ENCODE measurements at places on chromosomes 2 and 18. TPM values are rescaled to one million over a fixed set of nuclear protein-coding genes. Genes with fewer than 3 reads are reported as not detected.

The HRH4 gene
- not detected for total RNA-seq

DNA sequence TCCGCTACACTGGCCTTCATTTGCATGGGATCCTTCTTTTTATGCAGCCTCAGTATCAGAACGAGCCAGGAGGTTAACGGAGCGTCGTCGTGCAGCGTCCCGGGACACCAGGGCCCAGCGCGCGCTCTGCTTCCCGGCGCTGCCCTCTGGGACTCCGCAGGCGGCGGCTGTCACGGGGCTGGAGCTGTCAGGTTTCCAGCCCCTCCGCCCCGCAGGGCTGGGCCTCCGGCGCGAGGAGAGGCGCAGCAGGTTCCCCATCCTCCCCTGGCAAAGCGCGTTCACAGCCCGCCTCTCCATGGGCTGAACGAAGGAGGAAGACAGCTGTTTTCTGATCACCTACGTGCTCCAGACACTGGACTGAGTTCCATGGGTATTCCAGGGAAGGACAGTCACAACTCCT, 12.5 kb upstream of the PAX8 start:
- DNase-seq: no peak

DNA sequence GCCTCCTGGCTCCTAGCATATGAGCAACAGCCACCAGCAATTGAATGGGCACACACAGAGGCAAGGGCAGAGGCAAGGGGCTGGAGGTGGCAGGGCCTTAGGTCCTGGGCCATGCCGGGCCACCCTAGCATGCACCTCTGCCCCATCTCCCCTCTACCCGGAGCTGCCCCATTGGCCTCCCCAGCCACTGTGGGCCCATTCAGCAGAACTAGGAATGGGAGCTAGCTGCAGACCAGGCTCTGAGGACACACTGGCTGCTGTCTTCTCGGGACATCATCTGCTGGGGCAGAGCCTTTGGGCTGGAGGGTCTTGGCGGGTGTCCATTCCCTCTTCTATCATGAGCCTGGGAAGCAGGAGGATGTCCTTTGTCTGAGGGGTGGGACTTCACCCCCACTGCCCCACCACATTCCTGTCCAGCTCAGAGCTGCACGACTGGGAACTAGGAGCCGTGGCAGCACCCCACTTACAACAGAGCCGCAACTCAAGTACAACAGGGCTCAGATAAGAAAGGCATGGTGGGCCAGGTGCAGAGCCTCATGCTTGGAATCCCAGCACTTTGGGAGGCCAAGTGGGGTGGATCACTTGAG, 800 bp downstream of the VIL1 start:
- DNase-seq: no peak

- peak; percentile 44 for DNase-seq
These were observed 253.8 kb downstream of the TGIF1 start for GRCh38 chr18:3703732-3704176.

GRCh38 chr2:206635015-206635414, 7.3 kb upstream of the FAM237A start:
- DNase-seq: no peak

The DIPK1C gene
- total RNA-seq: 5.7 TPM

DNA sequence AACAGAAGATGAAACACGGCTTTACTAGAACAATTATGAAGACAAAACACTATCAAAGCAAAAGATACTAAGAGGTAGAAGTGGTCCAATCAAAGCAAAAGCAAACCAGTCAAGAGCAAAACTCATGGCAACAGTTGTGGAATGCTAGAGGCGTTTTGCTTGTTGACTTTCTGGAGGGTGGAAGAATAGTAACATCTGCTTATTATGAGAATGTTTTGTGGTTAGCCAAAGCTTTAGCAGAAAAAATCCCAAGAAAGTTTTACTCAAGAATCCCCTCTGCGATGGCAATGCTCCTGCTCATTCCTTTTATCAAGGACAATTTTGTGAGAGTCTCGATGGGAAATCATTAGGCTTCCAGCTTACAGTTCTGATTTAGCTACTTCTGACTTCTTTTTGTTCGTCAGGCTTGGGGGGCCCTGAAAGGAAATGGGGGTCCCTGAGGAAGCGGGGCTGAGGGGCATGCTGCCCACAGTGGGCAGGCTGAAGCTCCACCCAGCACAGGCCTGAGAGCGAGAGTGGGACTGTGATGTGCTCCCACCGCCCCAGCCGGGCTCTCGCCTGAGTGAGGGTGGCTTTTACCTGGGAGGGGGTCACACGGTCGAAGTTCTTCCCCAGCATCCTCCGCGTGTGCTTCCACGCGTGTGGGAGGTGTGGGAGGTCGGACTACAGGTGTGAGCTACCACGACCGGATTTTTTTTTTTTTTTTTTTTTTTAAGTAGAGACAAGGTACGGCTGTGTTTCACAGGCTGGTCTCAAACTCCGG, 49.0 kb upstream of the MC4R start:
- no peak for DNase-seq

The ACOXL gene
- total RNA-seq: not detected

The ATP8B1 gene
- 6.0 TPM for total RNA-seq

The HMSD gene
- not detected for total RNA-seq

DNA sequence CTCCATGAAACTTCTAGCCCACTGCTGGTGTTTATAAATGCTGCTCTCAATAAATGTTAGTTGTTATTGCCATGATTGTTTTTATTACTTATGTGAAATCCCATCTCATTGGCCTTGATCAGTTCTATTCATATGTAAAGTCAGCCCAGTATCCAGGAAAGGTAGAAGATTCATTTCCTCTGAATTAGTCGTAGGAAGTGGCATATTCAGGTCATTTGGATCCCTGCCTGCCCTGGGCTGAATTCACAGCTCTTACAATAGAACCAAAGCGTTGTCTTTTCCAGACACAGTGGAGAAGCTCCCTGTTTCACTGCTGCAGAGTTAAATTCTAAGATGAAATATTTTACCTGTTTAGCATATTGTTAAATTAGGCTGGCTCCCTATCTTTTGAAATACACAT, 70.3 kb downstream of the MAIP1 start:
- no peak for DNase-seq

DNA sequence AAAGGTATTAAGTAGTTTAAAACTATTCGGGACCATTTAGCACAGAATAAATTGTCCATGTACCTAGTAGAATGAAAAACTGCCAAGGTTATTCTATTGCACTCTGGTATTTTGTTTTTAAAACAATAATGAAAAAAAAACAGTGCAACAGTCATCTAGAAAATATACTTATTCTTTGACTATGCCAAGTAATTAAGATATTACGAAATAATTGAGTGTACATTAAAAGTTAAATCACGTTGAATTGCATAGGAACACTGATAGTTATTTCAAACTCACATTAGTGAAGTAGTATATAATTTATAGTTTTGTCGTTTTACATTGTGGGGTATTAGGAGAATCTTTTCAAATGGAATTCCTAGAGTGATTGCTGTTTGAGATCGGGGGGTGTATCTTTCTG, 20.1 kb downstream of the R3HDM1 start:
- DNase-seq: no peak

The ITGA6 gene
- total RNA-seq: 36.0 TPM

The SLC40A1 gene
- 31.1 TPM for total RNA-seq

The ERMN gene
- total RNA-seq: 0.07 TPM

- no peak for DNase-seq
These were observed 58.1 kb upstream of the ALPP start for GRCh38 chr2:232320443-232320803.

DNA sequence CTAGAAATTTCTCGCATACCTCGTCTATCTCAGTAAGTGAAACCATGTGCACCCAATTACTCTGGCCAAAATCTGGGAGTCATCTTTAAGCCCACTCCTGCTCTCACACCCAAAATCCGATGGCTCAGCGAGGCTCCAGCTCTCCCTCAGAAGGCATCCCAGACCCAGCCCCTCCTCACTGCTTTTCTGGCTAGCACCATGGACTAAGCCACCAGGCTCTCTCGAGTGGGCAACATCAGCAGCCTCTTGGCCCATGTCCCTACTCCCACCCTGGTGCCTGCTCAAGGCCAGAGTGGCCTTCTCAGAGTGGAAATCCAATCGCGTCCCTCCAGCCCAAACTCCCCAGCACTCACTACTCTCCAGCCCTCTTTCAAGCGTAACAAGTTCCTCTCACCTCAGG, 27.2 kb downstream of the TNS1 start:
- DNase-seq: no peak

All from heart right ventricle (tissue), 16 donors.